NCI-H1048 (cell line): ENCODE measurements at places on chromosomes 2 and 18.

DNA sequence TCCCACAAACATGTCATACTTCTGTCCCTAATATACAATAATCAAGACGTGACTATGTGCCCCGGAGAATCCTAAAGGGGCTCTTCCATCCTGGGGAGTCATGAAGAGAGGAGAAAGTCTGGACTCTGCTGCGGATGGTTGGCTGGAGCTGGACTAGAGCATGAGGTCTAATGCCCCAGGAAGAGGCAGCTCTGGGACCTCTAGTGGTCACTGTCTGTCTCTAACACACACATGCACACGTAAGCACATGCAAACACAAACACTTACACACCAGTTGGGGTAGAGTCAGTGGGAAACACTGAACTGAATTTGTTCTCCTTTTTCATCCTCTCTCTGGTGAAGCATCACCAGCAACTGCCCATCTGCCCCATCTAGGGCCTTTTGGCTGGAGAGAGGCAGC lies 271.6 kb downstream of the TDRD15 start:
- no peak for DNase-seq

DNA sequence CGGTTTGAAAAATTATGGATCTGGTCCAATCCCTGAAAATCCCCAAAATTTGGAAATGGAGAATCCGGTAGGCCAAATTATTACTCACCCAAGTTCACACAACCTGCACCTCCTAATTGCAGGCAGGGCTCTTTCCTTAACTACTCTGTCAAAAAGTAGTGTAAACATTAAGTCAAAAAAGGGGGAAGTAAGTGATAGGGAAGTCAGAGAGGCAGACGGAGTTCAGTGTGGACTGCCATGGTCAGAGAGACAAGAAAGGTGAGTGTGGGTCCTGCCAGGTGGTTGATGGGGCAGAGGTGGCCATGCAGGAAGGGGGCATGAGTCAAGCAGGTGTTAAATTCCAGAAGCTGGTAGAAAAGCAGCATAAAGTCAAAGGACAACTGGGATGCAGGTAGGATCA lies 104.7 kb upstream of the STPG4 start:
- no peak for DNase-seq

GRCh38 chr2:52918551-52918950 lies 849.1 kb upstream of the CHAC2 start:
- no peak for DNase-seq

- no peak for DNase-seq
Observed at GRCh38 chr2:168490946-168491605, 35.0 kb downstream of the CERS6 start.

- DNase-seq = no peak
Observed at GRCh38 chr2:127137741-127138140, 30.8 kb upstream of the BIN1 start.

DNA sequence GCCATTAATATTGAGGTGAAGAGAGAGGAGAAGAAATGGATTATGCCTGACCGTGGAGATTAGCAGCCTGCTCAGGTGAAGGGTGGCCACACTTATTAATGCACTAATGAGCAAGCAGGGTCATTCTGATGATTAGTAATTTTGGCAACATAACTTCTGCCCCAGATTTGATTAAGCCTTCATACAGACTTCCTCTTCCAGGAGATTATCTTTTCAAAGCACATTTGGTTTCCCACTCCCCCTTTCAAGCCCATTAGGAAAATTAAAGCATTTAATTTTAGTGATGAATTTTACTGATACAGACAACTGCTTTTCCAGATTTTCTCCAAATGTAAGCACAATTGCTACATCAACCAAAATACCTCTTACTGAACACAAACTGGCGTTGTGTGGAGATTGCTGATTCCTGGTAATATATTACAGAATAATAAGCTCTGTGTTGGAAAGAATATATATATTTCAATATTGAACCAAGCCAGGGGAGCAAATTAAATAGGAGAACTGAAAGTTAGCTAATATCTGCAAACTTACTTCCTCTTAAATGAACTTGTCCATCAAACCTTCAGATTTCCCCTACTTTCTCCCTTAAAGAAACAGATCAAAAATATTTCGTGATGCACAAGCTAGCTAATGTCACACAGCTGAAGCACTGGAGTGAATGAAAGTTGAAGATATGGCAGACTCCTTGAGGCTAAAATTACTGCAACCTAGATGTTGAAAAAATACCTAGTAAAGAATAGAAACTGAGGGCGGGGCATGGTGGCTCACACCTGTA lies 140.8 kb downstream of the FAM210A start:
- no peak for DNase-seq

GRCh38 chr18:75376004-75376403 lies 51.5 kb downstream of the SMIM21 start:
- no peak for DNase-seq

GRCh38 chr2:220662431-220662830 lies 909.7 kb downstream of the EPHA4 start:
- no peak for DNase-seq

DNA sequence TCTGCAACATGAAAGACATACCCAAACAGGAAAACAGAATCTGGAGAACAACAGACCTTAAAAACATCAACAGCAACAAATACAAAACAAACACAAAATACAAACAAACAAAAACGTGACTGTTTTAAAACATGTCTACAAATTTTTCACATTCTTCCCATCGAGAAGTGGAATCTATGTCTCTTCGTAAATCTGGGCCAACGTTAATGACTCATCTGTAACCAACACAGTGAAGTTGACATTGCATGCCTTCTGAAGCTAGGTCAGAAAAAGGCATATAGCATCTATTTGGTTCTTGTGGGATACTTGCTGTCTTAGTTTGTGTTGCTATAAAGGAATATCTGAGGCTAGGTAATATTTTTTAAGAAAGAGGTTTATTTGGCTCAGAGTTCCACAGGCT lies 269.0 kb upstream of the FBXO11 start:
- DNase-seq = no peak

- DNase-seq = no peak
Observed at GRCh38 chr2:224147174-224147573, 108.1 kb upstream of the SERPINE2 start.

DNA sequence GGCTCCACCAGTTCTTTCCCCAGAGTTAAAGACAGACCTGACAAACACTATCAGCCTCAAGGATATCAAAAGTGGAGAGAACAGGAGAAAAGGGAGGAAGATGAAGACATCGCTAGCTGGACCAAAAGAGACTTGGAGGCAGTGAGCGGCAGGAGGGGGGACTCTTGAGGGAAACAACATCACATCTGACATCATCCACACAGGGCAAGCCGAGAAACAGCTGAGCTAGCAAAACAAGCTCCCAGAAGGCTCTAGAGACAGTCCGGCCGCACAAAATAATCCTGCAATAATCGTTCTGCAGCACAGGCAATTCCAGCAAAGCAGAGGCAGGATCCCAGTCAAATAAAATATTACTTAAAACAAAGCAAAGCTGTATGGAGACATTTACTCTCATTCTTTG lies 239.8 kb downstream of the EN1 start:
- DNase-seq = no peak

- no peak for DNase-seq
Observed at GRCh38 chr2:66789741-66790140, 354.8 kb downstream of the MEIS1 start.

DNA sequence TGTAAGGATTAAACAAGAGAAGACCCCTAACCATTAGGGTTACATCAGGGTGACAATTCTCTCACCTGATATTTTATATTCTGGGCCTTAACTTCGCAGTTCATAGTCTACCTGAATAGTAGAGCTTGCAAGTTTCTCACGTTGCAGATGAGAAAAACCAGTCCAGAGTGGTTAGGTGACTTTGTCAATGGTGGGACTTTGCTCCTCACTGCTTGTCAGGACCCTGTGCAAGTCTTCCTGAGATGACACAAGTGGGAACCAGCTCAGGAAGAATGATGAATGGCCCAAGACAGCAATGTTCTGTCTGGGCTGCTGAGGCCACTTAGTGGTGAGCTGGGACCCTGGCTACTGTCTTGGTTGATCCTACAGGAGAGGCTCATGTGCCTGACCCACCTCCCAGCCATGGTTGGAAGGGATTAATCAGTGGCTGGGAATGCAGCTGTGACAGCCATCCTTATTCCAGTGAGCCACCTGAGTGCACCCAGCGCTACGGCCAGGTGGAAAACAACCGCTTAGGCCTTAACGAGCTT lies 16.9 kb downstream of the LGALSL start:
- no peak for DNase-seq

GRCh38 chr2:45578056-45578843 lies 32.8 kb downstream of the SRBD1 start:
- DNase-seq = no peak

DNA sequence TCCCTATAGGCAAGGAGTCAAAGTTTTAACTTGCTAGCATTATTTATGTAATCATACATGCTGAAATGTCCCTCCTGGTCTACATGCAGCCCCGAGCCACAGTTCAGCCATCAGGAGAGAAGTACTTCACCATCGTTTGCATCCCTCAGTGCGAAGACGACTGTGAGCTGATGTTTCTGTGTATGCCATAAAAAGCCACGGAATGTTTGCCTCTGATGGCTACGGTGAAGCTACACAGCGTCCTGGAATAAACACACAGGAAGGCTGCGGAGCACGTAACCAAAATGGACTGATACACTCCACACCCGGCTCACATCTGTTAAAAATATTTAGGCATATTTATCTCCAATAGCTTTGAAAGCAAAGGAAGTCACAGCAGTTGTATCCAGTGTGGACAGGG lies 4.3 kb upstream of the SALL3 start:
- DNase-seq = no peak

- no peak for DNase-seq
Observed at GRCh38 chr2:14621114-14621513, 11.4 kb upstream of the LRATD1 start.

DNA sequence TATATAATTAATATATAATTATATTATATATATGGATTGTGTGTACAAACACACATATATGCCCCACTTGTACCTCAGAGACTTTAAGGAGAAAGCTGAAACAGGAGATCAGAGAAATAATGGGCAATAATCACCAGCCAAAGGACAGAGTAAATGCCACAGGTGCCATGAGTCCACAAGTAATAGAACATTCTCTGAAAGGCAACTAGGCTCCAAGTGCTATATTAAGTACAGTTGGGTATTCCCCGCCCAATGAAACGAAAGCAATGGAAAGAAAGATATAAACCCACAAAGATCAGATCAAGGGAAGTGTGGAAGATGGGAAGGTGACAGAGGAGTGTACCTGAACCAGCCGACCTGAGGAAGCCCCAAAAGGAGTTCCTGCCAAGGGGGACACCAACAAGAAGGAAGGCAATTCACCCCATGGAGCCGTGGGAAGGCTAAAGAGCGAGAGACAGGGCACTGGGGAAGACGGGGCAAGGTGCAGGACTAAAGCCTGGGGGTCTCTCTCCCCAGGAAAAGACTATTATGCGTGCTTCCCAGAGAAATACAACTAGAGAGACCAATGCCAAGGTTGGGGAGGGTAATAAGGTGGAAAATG lies 19.0 kb downstream of the DYM start:
- no peak for DNase-seq

DNA sequence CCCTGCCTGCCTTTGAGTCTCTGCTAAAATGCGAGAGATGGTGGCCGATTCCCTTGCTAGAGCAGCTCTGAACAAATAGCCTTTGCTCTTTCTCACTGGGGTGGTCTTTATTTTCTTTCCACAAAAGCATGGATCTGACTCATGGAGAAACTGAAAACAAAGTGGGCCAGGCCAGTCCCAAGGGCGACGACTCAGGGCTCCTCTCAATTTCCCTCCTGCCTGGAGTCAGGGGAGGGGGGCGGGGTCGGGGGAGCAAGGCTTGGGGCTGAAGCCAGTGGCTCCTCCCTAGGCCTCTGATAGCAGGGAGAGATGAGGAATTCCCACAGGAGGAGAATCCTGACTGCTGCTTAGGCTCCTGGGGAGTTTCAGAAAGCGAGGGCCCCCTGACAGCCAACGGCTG lies 17.1 kb upstream of the IL1R2 start:
- DNase-seq = no peak
